ENCODE measurements at places on chromosomes 5 and 9. TPM values are rescaled to one million over a fixed set of nuclear protein-coding genes. Genes with fewer than 3 reads are reported as not detected.

Gene FBP1
- 128 TPM for polyA plus RNA-seq

Gene TICAM2
- polyA plus RNA-seq = 2.5 TPM

Gene PGM5
- 0.35 TPM for polyA plus RNA-seq

Gene SEMA6A
- not detected for polyA plus RNA-seq

Gene IFNA13
- not detected for polyA plus RNA-seq

Gene KIF12
- not detected for polyA plus RNA-seq

Gene HSD17B3
- polyA plus RNA-seq = not detected

Gene SYK
- polyA plus RNA-seq = 51.1 TPM

Gene FBP2
- not detected for polyA plus RNA-seq

Gene IFNE
- polyA plus RNA-seq = not detected

Gene TRPM6
- polyA plus RNA-seq = not detected

Gene IFNA2
- polyA plus RNA-seq = not detected

Gene RGS3
- polyA plus RNA-seq = 9.1 TPM

Gene CTXN3
- not detected for polyA plus RNA-seq

Gene IL7R
- 0.38 TPM for polyA plus RNA-seq

Gene SHROOM1
- polyA plus RNA-seq = 6.4 TPM

Gene KCNN2
- polyA plus RNA-seq = not detected
